Islet precursor cell (in vitro differentiated cells): ENCODE measurements at places on chromosomes 4 and X.
A peak's percentile ranks its signal among the peaks of the same experiment; 100 is the strongest.

GRCh38 chrX:9341291-9342201 lies 123.3 kb upstream of the TBL1X start:
- no peak for DNase-seq

GRCh38 chr4:104577405-104577804 lies 82.7 kb upstream of the CXXC4 start:
- DNase-seq, result no peak

- no peak for DNase-seq
These were observed 555.6 kb upstream of the FRG1 start for GRCh38 chr4:189385098-189385497.

GRCh38 chr4:74255096-74255495 lies 53.2 kb upstream of the EPGN start:
- DNase-seq, result no peak

- no peak for DNase-seq
These were observed 120.2 kb downstream of the SHOX start for GRCh38 chrX:750812-751211.

- peak; percentile 90 for DNase-seq
These were observed at the start of gene TRIML2 for GRCh38 chr4:188109157-188109755. Gene TRIML2 (minus strand): TSS chr4:188109603. CDS start chr4:188105368, 4,235 bp downstream.

GRCh38 chr4:10259976-10260375 lies 143.4 kb upstream of the WDR1 start:
- no peak for DNase-seq

DNA sequence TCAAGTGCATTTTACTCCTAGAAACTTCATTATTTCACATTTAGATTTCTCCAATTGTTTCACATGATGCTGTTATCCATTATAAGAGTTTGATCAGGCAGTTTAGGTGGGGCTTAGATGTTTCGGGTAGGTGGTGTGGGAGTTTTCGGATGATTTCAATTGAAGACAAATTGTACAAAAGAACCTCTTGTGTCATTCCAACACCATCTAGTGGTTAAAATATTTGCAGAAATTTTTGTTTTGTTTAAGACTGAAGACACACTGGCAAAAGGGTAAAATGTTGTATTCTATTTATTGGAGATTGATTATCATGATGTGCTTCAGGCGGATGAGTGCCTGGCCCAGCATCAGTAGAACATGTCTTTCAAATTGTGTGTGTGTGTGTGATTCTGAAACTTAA lies 212.7 kb downstream of the SH3BGRL start:
- no peak for DNase-seq
